ENCODE measurements at places on chromosomes 16 and 17.
A peak's percentile ranks its signal among the peaks of the same experiment; 100 is the strongest.

- no peak for DNase-seq
Measured at GRCh38 chr17:49928126-49928800, 40.7 kb upstream of the DLX4 start.

DNA sequence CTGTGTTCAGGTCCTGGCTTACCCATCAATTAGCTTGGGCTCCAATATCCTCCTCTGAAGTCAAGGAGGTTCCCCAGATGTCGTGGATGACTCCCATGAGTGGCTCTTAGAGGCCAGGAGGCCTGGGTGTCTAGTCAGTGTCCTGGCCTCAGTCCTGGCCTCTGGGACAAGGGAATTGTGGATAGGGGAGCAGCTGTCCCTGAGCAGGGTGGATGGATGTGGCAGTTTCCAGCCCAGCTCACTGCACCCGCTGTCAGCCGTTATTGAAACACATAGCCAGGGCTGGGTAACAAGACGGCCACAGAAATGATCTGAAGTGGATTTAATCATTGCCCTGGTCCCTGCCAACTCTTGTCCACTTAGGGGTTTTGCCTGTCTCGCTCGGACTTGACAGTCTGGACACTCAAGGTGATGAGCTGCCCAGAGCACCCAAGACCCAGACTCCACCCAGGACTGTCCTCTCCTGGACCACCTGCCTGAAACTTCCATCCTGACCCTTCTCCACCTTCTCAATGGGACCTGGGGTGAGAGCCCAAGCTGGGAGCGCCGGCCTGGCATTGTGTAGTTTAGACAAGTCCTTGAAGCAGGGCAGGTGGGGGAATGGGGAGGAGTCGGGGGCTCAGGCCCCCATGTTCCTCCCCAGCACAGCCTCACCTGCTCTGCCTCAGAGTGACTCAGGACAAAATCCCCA is 182.1 kb upstream of the SDK2 start:
- DNase-seq, result no peak

GRCh38 chr17:9446528-9446927 is 129.1 kb downstream of the STX8 start:
- no peak for DNase-seq

DNA sequence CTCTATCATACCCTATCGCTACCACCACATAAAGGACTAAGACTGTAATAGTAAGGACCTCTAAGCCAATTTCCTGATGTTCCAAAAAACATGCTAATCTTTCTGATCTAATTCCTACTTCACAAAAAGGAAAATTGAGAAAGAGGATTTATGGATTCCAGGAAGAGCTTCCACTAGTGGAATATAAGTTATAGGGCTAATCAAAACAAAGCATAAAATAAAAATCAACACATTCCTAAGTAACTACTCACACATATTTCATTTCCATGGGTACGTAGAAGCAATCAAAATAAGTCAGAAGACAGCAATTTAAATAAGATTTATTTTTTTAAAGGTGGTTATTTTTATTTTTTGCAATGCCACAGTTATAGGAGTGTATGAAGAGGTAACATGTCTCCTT is 12.4 kb downstream of the CCDC43 start:
- DNase-seq, result no peak

- DNase-seq, result no peak
Measured at GRCh38 chr17:51733166-51733565, 425.3 kb downstream of the CA10 start.

DNA sequence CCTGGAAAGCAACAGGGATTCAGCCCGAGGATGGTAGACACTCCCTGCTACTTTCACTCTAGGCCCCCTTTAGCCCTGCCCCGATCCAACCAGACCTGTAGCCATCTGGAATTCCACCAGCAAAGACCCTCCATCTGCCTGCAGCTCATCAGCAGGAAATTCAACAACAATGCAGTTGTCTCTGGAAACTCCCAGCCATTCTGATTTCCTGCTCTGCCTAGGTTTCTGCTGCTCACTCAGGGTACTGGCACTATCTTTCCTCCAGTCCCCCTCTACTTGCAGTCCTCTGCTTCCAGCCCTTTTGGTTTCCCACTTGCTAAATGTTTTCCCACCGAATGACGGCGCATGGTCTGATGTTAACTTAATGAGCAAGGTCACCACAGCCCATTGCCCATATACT is 2.7 kb upstream of the SP6 start:
- no peak for DNase-seq

GRCh38 chr17:1750628-1751027 is 8.0 kb downstream of the SERPINF2 start:
- no peak for DNase-seq

GRCh38 chr17:62587554-62587953 is 39.9 kb upstream of the MRC2 start:
- DNase-seq, result no peak

DNA sequence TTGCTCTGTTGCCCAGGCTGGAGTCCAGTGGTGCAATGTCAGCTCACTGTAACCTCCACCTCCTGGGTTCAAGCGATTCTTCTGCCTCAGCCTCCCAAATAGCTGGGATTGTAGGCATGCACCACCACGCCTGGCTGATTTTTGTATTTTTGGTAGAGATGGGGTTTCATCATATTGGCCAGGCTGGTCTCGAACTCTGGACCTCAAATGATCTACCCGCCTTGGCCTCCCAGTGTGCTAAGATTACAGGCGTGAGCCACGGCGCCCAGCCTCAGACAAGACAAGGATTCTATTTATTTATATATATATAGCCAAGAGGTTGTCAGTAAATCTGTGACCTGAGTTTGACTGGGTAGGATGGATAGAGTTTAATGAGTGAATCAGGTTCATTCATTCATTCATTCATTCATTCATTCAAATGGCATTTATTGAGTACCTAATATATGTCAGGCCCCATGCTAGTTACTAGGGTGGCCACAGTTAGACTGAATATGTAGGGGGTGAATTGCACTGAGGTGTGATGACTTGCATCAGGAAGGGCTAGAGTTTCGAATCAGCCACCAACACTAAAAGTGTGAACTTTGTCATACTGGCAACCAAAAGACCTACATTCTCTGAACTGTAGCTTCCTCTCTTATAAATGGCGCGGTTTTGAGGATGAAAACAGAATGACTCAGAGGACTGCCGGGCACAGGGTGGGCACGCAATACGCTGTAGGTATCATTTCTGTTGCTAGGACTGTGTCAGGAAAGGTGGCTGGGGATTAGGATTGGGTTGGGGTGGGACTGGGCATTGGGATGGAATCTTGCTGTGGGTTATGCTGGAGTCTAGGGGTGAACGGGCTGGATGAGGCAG is 37.8 kb downstream of the ITGAE start:
- no peak for DNase-seq

DNA sequence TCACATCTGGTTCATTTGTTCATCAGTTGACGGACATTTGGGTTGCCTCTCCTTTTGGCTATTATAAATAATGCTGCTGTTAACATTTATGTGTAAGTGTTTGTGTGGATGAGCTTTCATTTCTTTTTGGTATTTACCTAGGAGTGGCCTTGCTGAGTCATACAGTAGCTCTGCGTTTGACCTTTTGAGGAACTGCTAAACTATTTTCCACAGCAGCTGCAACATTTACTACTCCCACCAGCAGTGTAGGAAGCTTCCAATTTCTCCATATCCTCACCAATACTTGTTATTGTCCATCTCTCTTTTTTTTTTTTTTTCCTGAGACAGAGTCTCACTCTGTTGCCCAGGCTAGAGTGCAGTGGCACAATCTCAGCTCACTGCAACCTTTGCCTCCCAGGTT is 20.7 kb upstream of the PLCG2 start:
- DNase-seq, result peak; percentile 57

DNA sequence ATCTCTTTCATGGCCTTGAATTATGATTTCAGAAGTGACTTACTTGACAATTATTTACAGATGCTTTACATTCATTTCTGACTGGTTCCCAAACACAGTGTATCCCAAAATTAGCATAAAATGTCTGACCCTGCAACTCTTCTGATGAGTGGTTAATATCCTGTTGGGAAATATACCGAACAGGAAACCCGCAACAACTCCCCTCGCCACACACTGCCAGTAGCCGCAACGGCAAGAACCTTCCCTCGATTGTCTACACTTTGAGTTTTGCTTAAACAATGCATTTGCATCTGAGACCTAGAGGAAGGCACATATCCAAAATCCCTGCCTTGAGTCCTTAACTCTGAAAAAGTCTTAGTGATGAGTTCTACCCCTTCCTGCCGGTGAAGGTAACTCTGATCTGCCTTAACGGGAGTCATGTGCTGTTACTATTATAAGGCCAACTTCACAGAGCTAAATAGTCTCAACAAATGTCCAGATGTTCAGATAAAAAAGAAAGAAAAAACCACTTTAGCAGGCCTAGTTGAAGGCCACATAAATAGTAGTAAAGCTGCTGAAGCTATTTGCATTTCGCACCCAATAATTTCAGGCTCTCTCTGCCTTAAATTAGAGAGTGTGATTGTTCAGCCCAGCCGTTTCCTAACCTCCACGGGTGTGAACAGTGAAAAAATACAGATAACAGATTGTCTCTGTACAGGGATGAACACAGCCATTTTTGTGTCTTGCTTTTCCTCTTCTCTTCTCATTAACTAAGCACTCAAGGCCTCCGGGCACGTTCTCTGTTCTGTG is 321.1 kb downstream of the HS3ST3B1 start:
- DNase-seq, result no peak

DNA sequence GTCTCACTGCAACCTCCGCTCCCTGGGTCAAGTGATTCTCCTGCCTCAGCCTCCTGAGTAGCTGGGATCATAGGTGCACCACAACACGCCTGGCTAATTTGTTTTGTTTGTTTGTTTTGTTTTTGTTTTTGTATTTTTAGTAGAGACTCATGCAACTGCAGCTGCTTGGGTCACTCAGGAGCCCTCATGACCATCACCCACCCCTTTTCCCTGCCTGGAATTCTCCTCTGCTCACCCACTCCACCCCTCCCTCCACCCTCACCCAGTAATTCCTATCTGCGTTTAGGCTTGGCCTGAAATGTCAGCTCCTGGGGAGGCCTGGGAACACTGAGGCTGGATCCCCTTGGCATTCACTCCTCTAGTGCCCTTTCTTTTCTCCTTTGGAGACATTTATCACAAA is 25.5 kb downstream of the TMEM92 start:
- no peak for DNase-seq

DNA sequence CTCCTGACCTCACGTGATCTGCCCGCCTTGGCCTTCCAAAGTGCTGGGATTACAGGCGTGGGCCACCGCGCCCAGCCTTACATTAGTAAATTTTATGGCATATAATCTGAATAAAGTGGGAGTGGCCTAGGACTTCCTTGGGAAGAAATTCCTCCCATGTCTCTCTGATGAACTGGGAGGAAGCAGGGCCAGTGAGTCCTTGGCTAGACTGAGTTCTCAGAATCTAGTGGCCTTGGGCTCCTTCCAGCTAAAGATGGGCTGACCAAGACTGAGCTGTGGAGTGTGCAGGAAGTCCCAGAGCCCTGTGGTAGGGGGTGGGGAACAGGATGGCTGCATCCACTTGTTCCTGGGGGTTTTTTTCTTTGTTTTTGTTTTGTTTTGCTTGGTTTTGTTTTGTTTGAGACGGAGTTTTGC is 10.0 kb upstream of the NAGLU start:
- DNase-seq, result no peak

GRCh38 chr17:43987131-43988021 is 17.0 kb upstream of the NAGS start:
- no peak for DNase-seq

- peak; percentile 32 for DNase-seq
Measured at GRCh38 chr16:56783344-56783743, 53.4 kb downstream of the NUP93 start.

DNA sequence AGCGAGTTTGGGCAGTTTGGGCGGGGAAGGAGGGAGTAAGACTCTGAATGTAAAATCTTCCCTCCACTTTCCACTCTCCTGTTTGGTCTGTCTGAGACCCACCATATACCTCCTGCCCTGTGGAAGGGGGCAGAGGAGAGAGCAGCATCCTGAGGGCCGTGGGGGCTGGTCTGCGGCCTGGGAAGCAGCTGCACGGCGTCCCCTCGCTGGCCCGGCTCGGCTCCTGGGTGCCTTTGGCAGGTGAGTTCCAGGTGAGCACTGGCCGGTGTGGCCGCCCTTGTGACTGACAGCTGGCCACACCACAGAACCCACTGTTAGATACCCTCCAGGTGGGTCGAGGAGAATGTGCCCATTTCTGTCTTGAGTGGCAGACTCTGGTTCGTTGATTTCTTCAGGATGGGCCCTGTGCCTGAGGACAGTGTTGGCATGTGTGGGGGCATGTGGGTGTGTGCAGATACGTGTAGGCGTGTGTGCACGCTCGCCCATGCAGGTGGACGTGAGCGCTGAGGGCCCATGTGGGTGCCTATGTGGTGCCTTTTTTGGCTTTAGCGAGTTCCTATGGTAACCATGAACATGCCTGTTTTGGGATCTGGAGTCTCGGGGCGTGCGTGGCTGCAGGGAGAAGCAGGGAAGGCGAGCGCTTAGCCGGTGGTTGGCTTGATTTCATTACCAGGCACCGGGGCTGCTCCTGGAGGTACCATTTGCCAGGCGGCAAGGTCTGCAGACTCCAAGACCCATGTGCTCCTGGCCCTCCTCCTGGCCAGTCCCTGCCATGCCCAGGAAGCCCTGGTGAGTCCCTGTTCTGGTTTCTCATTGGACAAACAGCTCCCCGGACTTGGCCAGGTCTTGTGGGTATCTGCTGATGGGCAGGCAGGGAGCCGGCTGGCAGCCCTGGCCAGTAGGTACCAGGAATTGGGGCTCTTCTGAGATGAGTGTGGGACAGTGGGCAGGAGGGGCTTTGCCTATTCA is 12.4 kb downstream of the RAP1GAP2 start:
- no peak for DNase-seq

DNA sequence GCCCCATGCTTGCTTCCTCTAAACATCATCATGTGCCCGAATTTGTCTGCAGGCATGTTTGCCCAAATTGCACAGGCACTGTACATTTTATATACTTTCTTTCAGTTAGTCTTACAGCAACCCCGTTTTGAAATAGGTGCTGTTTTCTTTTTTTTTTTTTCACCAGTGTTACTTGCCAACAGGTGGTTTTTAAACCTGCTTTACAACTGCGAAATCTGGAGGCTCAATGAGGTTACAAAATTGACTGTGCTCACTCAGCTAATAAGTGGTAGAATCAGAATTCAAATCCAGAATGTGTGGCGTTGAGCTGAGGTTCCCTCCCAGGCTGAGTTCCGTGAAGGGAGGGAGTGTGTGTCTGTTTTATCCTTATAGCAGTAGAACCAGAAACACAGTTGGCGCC is 5.8 kb downstream of the PLA2G15 start:
- no peak for DNase-seq

DNA sequence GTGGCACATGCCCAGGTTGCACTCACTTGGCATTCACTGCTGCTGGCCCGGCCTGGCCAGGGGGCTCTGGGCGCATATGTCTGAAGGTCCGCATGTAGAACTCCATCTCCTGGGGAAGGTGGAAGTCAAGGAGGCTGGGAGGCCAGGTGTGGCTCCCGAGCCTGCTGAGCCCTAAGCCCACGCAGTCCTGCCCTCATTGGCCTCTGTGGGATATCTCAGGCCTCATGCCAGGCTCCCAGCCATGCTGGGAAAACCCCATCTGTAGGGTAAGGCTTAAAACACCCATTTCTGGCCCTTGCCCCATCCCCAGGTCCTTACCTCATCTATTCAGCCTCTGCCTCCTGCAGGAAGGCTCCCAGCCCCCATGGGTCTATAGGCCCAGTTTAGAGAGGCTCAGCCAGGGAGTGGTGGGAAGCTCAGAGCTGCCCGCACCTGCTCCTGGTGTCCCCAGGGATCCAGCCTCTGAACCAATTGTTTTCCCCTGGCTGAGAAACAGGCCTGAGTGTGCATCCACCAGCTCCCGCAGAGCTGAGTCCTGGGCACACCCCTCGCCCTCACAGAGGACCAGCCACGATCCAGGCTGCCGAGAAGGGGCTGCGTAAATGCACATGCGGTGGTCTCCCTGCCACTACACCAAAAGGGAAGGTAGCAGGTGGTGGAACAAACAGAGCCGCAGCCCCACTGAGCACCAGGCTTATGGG is 2.3 kb upstream of the TPPP3 start:
- DNase-seq, result peak; percentile 57

GRCh38 chr16:86444261-86444660 is 66.1 kb upstream of the FOXF1 start:
- DNase-seq, result no peak

All from mammary epithelial cell (primary cell).